Stimulated activated naive B cell treated with anti-CD40 and anti-IgM and Interleukin-4, amounts not matched to agents 10 μg/mL and 1 μg/mL and 100 μg/mL, for 72 hours (primary cell): ENCODE measurements at places on chromosomes 5 and 9.

DNA sequence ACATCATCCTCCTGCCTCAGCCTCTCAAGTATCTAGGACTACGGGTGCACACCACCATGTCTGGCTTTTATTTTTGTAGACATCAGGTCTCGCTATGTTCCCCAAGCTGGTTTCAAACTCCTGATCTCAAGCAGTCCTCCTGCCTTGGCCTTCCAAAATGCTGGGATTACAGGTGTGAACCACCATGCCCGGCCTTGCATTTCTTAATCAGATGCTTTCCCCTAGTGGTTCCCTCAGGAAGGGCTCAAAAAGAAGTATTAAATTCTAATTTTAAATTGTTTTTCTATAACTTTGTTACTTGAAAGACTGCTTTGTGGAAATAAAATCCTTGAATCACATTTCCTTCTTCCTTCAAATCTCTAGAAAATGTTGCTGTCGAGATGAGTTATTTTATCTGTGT is 79.5 kb upstream of the ROR2 start:
- no peak for DNase-seq

- DNase-seq: no peak
These were observed 144.0 kb upstream of the ZNF462 start for GRCh38 chr9:106718936-106719335.

DNA sequence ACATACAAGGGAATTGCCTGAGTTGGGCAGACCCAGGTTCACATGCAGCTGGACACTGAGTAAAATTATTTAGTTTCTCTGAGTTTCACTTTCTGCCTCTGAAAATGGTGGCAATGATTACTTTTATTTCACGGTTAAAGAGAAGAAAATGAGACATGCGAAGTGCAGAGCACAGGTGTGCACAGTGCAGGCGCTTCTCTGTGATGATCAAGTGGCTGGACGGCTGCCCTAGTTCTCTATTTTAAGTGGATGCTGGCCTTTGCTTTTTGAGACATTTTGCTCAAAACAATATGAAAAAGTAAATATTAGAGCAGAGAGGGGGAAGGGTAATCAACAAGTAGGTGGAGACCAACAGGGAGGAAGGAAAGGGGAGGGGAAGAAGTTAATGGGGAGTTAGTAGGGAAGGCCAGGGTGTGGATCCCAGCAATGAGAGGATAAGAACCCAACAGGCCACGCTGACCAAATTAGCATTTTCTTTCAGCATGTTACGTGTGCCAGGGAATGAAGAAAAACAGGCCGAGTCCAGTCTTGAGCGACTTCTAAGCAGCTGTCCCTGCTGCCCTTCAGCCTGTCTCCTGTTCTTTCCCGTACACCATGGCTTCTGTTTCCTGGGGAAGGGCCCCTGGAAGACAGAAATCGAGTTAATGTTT is 16.1 kb downstream of the SNX18 start:
- no peak for DNase-seq

- DNase-seq: no peak
These were observed 26.0 kb downstream of the GAS1 start for GRCh38 chr9:86921151-86921923.

GRCh38 chr9:90504486-90504885 is 138.1 kb downstream of the DIRAS2 start:
- no peak for DNase-seq

- DNase-seq: no peak
These were observed 313.7 kb downstream of the TRIM32 start for GRCh38 chr9:117000834-117001233.

GRCh38 chr9:87118594-87118993 is 171.3 kb upstream of the GAS1 start:
- no peak for DNase-seq

GRCh38 chr5:107604990-107605389 is 65.7 kb downstream of the EFNA5 start:
- no peak for DNase-seq

DNA sequence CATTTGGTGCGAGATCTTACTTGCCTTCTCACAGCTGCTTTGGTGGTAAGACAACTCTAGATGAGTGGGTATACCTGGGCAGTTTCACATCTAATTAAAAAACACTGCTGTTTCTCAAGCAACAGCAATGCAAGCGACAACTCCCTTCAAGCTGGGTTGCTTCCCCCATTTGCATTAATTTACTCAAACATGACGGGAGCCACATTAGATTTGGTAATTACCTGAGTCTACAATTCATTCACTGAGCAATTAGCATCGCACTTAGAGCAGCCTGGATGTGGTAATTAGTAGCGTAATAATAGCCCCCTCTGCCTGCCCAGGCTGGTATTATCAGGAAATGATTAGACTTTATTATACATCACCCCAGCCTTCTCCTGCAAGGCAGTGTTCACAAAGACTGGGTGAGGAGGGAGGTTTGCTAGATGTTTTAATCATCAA is 73.4 kb downstream of the FBXO38 start:
- DNase-seq: no peak
